ENCODE measurements at places on chromosomes 6 and 20.
A peak's percentile ranks its signal among the peaks of the same experiment; 100 is the strongest.

DNA sequence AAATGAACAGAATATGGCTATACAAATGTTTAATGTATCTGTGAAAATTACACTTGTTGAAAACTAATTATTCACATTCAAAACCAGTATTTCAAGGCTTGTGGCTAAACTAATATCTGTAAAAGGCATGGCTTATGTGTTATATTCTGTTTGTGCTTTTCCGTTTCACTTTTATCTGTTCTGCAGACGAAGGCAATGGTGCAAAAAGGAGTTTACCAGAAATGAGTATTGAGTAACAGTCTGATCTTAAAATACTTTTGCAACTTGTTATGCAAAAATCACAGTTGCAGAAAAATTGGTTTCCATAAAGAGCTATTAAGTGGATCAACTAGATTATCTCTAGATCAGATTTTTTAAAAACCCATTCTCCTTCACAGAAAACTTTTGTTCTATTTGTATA lies 9.4 kb upstream of the STX11 start:
- no peak for DNase-seq

- peak; percentile 94 for DNase-seq
Measured at GRCh38 chr6:71446470-71446869, 157.9 kb downstream of the OGFRL1 start.

DNA sequence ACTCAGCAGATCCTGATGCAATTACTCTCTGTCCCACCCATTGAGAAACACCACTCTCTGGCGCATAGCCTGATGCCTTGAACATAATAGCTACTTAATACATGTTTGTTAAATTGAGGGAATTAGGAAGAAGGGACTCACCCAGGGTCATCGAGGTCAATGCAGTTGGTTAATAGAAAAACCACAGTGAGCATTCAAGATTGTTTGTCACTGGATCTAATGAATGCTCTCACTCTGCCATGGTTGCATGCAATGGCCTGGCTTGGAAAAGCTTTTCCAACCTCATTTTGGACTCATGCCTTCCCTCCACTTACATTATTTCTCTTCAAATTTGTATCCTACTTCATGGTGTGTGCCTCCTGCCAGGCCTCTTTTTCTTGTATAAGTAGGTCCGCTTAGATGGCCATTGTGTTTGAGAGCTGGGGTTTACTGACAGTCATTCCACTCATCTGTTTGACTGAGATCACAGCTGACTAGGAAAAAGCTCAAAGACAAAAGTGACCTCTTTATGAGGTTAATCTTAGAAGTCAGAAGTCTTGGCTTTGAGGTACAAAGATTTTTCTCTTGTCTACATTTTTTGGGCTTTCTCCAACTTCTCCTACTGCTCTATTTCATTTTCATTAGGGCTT lies 154.8 kb upstream of the RAB32 start:
- peak; percentile 60 for DNase-seq

GRCh38 chr20:23050847-23051627 lies 1.6 kb upstream of the THBD start:
- DNase-seq: peak; percentile 59

DNA sequence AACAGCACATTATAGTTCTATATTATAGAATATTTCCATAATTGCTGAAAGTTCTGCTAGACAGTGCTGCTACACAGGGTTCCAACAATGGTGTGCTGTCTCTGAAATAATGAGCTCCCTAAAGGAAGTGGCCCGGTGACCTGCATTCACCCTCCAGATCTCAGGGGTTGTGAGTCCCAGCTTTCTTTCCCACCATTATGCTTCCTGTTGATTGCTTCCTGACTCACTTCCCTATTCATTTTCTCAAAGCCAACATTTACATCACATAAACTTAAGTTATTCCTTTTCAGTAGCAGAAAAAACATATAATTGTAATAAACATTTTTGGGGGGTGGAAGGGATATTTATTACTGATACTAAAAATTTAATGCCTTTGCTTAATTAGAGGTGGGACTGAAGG lies 12.9 kb upstream of the CCN6 start:
- peak; percentile 68 for DNase-seq

DNA sequence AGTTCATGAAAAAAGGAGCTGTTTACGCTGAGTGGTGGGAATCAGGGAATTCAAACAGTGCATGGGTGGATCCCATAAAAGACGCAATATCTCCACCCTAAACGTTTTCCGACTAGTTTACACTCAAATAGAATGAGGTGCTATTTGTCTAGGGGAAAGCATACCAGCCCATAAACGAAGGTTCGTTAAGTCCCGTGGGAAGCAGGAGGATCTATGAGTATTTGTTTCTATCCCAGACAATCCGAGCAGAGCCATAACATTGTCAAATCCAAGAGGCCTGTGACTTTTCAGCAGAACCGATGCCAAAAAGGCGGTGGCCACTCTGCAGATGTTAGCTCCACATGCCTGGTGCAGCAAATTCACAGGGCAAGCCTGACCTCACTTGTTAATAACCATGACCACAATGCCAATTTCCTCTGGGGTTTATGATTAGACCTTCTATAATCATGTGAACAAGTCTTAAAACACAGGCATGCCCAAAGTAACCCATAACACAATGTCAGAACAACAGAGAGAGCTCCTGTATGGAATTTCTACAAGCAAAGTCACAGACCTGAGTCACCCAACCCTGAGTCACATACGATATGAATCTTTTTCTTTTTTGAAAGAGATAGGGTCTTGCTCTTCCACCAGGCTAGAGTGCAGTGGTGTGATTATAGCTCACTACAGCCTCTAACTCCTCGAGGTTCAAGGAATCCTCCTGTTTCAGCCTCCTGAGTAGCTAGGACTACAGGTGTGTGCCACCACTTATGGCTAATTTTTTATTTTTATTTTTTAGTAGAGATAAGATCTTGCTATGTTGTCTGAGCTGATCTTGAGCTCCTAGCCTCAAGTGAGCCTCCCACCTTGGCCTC lies 123.3 kb downstream of the KIF13A start:
- peak; percentile 75 for DNase-seq

DNA sequence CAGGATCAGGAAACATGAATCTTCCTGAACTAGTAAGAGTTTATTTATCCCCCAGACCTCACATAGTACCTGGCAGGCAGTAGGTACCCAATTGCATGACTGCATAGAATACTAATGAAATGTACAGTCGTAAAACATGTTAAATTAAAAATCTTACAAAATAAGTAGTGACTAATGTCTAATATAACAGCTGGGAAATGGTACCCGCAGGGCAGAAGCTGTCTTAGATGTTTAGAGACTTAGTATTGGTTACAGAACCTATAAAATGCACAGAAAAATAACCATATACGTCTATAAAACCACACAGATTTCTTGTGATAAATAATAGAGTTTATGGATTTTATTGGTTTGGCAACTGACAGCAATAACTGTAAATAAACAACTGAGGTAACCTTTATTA lies 139.1 kb upstream of the GMDS start:
- DNase-seq: no peak

GRCh38 chr20:59087829-59088433 lies 45.3 kb upstream of the PRELID3B start:
- peak; percentile 42 for DNase-seq

DNA sequence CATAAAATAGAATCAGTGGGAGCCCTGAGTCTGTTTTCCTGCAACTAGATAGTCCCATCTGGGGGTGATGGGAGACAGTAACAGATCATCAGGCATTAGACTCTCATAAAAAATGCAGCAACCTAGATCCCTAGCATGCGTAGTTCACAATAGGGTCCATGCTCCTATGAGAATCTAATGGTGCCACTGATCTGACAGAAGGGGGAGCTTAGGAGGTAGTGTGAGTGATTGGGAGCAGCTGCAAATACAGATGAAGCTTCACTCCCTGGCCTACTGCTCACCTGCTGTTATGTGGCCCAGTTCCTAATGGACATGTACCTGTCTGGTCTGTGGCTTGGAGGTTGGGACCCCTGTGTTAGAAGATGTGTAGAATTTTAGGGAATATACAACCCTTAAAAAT lies 904.5 kb upstream of the EPHA7 start:
- no peak for DNase-seq
